Kidney glomerular epithelial cell (primary cell): ENCODE measurements at places on chromosomes 7 and 10.

DNA sequence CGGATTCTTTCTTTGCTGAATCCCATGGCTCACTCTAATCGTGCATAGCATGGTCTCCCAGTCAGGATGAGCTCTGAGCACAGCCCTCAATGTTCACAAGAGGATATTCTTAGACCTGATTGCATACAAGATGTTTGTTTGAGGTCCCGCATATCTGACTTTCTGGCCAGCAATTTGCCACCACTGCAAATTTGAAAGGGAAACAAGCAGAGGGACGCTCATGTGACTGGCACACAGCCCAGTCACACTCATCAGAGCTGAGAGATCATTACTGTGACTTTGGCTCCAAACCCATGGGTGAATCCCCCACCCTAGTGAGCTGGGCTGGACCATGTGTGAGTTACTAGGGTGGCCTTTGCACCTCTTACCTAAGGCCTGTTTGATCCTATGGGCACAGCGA, 9.9 kb downstream of the TAS2R41 start:
- no peak for DNase-seq

- no peak for DNase-seq
Observed at GRCh38 chr7:8627325-8627724, 193.9 kb downstream of the NXPH1 start.

DNA sequence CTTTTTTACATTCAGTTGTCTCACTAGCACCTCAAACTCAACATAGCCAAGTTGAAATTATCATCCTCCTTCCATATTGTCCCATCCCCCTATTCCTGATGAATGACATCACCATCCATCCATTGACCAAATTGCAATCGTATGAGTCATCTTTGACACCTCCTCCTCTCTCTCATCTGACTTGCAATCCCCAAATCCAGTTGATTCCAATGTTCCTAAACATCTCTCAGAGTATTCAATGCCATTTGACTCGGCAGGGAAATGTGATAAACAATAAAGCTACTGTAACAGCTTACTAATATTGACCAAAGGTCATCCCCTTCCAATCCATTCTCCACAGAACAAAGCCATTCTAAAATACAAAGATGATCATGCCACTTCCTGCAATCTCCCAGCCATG, 1047.8 kb downstream of the NRG3 start:
- DNase-seq: no peak

GRCh38 chr10:71218651-71219050, 6.3 kb downstream of the UNC5B start:
- DNase-seq: no peak

DNA sequence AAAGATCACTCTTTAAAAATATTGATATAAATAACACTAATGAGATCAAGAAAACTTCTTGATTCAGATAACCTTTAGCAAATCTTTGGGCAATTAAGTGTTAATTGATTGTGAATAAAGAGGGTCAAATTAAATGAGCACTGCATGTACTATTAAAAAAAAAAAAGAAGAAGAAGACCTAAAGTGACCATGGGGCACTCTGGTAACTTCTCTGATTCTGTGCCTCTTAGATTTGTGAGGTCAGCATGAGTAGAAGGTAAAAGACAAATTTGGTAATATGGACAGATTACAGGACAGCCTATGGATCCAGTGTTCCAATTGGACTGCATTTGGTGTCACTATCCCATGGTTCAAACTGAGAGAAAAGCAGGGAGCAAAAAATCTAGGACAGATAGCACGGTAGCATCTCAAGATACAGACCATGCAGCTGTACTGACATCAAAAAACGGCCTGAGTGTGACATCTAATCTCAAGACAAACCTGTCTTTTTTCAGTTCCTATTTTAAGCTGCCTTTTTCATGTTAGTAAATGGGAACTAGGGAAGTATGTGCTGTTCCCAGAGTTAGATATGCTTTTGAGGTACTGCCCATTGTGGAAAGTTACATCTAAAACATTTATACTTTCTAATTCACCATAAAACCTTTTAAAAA, 128.0 kb downstream of the KCND2 start:
- no peak for DNase-seq

DNA sequence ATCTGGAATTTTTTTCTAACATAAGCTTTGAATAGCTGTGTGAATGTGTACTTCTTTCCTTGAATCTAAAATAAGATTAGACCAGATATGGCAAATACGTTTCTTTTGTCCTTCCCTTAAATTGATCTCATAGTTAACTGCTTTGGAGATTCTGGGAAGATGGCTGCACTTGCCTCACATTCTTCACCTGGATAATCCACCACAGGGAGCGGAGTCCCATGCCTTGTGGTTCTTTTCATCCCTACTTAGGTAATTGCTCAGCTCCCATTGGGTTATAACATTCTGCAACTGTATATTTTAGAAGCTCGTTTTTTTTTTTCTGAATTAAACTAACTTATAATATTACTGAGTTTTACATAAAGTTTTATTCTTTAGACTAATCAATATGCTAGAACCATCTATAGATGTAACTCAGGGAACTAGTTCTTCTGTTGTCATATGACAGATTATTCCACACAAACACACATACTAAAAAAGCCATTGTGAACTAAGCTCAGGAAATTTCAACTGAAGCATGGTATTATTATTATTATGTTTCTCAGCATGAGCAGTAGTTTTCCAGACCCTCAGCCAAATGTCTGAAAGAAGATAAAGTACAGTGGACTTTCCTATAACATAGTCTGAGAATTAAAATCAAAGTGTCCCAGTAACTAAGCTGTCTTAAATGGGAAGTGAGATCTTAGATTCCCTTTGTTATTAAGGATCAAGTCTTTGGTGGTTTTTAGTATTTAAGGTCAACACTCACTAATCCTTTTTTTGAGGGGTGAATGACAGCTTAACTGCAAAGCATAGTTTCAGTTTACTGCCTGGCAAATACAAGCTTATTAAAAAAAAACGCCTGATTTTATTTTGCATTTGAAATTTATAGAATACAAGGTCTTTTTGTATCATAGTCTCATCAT, 182.3 kb downstream of the PPP1R9A start:
- DNase-seq: no peak

- no peak for DNase-seq
Observed at GRCh38 chr10:42149722-42150427, 488.5 kb downstream of the ZNF33B start.

- no peak for DNase-seq
Observed at GRCh38 chr7:76216381-76217082, 14.8 kb downstream of the SRRM3 start.

GRCh38 chr7:17289074-17289645, 9.3 kb upstream of the AHR start:
- no peak for DNase-seq

DNA sequence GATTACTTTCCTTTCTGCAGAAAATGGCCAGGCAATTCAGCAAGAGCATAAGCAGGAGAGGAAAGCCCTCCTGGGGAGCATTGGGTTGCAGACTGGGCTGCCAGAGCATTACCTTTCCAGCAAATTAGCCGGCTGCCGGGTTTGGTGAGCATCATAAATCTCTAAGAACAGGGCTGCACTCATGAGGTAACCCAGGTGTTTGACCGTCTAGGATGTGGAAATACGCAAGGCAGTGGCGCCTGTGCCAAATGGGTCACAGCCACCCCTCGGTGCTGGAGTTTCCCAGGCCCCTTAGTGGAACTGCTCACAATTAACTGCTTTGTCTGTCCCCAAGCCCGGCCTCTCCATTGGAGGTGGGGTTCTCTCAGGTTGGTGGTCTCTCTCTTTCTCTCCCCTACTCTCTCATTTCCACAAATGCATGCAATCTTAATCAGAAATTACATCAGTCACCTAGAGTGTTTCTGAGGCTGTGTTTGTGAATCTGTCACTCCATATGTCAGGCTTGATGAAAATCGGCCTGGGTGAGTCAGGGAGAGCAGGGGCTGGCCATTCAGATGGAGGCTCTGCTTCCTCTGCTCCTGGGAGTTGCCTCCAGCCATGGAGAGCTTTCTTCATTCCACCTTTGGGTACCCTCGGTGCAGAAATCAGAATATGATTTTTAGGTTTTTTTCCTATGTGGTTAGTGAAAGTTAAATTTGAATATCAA, 26.7 kb downstream of the PTN start:
- DNase-seq: no peak

GRCh38 chr10:43970018-43970698, 321.5 kb upstream of the ZNF32 start:
- no peak for DNase-seq

- DNase-seq: no peak
Observed at GRCh38 chr7:37481722-37482288, 33.1 kb upstream of the ELMO1 start.

- DNase-seq: no peak
Observed at GRCh38 chr10:91864099-91864498, 45.2 kb downstream of the FGFBP3 start.

DNA sequence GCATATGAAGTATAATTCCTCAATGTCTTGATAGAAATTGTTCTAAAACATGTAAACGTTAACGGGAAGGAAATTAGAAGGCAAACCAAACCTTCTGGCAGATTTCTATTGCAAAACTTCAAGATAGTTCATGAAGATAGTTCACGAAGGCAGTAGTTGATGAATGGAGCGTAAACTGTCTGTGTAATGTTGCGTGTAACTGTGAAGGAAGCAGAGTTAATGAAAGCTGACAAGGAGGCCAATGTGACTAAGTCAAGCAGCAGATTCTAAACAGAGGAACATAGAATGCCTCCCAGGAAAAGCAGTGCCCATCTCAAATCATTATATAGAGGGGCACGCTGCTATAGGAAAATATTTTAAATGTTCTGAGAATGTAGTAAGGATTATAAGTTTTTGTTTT, 659.7 kb upstream of the IGFBP3 start:
- no peak for DNase-seq

DNA sequence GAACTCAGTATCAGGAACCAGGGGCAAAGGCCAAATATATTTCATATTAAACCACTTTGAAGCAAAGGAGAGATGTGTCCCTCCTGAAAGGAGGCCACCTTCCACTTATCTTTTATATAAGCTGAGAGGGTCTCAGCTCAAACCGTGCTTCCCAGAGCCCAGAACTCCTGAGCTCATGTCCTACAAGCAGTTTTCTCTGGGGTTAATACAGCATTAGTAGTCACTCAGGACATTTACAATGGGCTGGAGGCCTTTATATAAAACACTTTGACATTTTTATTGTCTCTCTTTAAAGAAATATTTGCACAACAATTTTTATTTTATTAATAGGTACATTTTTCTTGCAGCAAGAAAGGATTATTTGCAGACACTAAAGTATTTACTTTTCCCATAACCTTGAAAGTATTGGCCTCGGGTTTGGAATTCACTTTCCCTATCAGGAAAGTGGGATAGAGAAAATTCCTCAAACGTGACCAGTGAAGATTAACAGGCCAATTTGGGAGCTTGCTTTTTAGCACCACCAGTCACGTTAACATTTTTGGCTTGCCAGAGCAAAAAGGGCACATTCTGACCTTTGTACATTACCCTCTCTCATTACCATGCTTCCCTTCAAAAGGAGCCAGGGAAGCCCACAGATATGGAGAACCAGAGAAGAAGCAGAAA, 464.9 kb upstream of the NRP1 start:
- no peak for DNase-seq

GRCh38 chr10:94407668-94408067, 5.3 kb downstream of the TBC1D12 start:
- DNase-seq: no peak

- no peak for DNase-seq
Observed at GRCh38 chr10:76206797-76207352, 775.5 kb downstream of the LRMDA start.

- no peak for DNase-seq
Observed at GRCh38 chr7:109049366-109049765, 479.7 kb downstream of the DNAJB9 start.

GRCh38 chr10:131149111-131149510, 162.4 kb downstream of the TCERG1L start:
- no peak for DNase-seq
